ENCODE measurements at places on chromosomes 3 and 15. TPM values are rescaled to one million over a fixed set of nuclear protein-coding genes. Genes with fewer than 3 reads are reported as not detected.

Gene BOC
- 14.5 TPM for total RNA-seq

Gene ZPLD1
- total RNA-seq: 0.34 TPM

Gene CDHR4
- total RNA-seq: not detected

Gene ATP8B4
- total RNA-seq: 5.4 TPM

Gene CCDC13
- 1.0 TPM for total RNA-seq

Gene XIRP1
- total RNA-seq: 242 TPM

Gene GOLGA8T
- total RNA-seq: 1.1 TPM

Gene KLF15
- 23.8 TPM for total RNA-seq

Gene CCR1
- total RNA-seq: 11.0 TPM

Gene AGTR1
- total RNA-seq: 5.3 TPM

Gene MELTF
- total RNA-seq: 7.7 TPM

Gene USP4
- 45.5 TPM for total RNA-seq

Gene ALPK3
- total RNA-seq: 75.7 TPM

Gene GOLGA6B
- not detected for total RNA-seq

Gene BCHE
- 13.2 TPM for total RNA-seq

Gene SPINT1
- total RNA-seq: 1.4 TPM

Gene ARGFX
- total RNA-seq: not detected

Gene POU1F1
- not detected for total RNA-seq

Gene PLA2G4F
- total RNA-seq: 1.5 TPM

Gene XCR1
- 0.09 TPM for total RNA-seq

Gene CRYGS
- 0.94 TPM for total RNA-seq

Gene PTX3
- 1.3 TPM for total RNA-seq

Gene CA12
- total RNA-seq: 2.3 TPM
